Activated CD4-positive, CD25-positive, alpha-beta regulatory T cell treated with anti-CD3 and anti-CD28 coated beads, Interleukin-2, amount 50 U/mL, for 16 hours (primary cell): ENCODE measurements at places on chromosomes 13 and 19.

DNA sequence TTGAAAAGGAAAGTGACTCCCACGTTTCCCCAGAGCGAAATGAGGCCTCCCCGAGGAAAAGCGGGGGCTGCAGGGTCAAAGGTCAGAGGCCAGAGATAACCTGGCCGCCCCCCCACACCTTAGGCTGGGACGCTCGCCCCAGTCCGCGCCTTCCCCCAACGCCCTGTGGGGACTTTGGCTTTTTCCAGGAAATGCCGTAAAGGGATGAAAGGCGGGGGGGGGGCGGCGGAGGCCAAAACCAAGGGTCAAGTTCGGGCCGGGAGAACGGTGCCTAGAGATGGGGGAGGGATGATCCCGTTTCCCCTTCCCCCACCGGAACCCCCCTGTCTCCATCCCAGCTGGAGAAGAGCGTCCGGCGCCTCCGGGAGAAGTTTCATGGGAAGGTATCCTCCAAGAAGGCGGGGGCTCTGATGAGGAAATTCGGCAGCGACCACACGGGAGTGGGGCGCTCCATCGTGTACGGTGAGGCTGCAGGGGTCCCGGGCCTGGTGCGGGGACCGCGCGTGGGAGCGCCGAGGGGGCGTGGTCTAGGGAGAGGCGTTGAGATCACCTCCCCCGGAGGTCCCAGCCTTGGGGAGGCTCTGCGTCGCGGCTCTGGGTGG, 575 bp downstream of the SHFL start:
- no peak for DNase-seq

DNA sequence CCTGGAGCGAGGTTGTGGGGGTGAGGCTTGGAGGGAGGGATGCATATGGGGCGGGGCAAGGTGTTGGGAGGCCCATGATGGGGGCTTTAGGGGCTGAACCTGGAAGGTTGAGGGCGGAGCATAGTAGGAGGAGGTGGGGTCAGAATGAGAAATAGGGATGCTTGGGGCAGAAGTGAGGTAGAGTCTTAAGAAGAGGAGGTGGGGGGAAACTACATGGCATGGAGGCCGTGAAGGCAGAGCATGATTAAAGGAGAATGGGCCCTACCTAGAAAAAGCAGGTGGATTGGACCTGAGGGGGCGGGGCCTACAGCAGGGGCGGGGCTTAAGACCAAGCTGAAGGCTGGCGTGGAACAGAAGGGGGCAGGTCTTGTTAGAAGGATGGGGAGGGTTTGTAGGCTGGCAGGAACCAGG, 799 bp downstream of the NR1H2 start:
- DNase-seq, result no peak

- no peak for DNase-seq
Observed at GRCh38 chr13:98541191-98541590, 35.7 kb downstream of the STK24 start.

DNA sequence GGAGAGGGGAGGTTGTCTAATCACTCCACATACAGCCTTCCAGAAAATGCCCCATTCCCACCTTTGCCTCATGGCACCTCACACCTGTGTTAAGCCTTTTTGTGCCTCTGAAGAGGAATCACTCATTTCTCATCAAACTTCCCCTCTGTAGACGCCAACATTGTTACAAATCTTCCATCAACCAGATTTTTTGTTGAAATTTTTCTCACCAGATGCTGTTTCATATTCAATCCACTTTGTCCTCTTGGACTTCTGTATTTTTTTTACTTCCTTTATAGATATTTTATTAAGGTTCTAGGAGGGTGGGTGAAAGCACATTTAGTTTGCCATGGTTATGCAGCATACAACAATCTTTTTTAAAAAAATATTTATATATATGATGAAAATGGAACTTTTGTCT, 74.0 kb downstream of the RUBCNL start:
- DNase-seq, result no peak

GRCh38 chr19:19595171-19595701, 23.3 kb downstream of the PBX4 start:
- no peak for DNase-seq

DNA sequence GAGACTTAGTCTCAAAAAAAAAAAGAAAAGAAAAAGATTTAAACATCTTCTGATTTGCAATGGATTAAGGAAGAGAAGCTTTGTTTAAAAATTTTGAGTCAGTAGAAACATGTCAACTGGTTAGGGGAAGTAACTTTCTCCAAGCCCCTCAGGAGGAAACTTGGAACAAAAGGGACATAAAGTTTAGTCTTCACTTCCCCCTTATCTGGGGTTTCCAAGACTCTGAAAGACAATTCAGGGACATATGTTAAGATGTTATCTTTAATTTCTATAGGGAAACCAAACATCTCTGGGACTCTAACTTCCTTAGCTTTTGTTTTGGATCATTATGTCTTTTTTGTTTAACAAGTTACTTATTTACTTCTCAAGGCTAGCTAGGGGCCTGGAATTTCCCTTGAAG, 20.1 kb upstream of the MRI1 start:
- DNase-seq, result no peak

GRCh38 chr19:13428352-13428751, 77.9 kb downstream of the CACNA1A start:
- no peak for DNase-seq

- no peak for DNase-seq
Observed at GRCh38 chr19:42185277-42185676, 32.2 kb downstream of the DEDD2 start.

DNA sequence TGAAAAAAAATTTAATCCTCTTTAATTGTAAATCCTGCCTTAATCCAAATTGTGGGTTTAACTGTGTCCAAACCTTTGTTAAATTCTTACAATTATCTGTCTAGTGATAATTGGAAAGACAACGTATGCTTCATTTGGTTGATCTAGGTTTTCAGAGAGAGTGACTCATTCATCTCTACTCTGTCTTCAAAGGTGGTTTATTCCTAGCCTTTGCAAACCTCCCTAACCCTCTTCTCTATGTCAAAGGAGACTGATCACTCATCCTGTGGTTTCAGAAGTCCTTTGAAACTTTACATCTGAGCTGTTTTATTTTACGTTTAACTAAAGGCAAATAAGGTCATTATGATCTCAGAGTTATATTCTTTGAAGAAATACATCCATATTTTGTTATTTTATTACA, 8.8 kb upstream of the OXGR1 start:
- no peak for DNase-seq

- no peak for DNase-seq
Observed at GRCh38 chr19:58356766-58357480, 3.6 kb upstream of the A1BG start.

GRCh38 chr19:22606212-22606553, 27.9 kb upstream of the ZNF492 start:
- DNase-seq, result no peak

- no peak for DNase-seq
Observed at GRCh38 chr13:39461685-39462266, 141.2 kb downstream of the LHFPL6 start.

- DNase-seq, result no peak
Observed at GRCh38 chr13:40528881-40529280, 137.6 kb downstream of the FOXO1 start.

- no peak for DNase-seq
Observed at GRCh38 chr13:23778002-23778652, 111.1 kb downstream of the MIPEP start.

- no peak for DNase-seq
Observed at GRCh38 chr19:48961673-48962028, 3.5 kb upstream of the FTL start.

- DNase-seq, result no peak
Observed at GRCh38 chr13:47718556-47718955, 282.5 kb downstream of the SUCLA2 start.

GRCh38 chr13:19657872-19658591, 24.6 kb downstream of the MPHOSPH8 start:
- DNase-seq, result no peak

DNA sequence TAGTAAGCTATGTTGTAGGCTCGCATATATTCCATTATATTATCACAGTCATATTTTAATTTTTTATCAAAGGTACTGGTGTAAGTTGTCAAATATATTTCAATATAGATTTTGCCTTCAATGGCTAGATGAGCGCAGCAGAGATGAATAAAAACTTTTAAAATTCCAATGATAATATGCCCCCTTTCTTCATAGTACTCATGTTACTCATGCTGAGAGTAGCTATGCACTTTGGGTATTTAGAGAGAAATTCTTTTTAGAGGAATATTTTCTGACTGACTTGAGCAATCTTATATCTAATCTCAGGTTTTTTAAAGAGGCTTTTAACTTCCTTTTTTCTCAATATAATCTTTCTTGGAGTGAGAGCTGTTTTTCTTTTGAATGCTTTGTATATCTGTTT, 11.4 kb downstream of the ZNF254 start:
- no peak for DNase-seq

GRCh38 chr19:16397791-16398529, 73.3 kb downstream of the KLF2 start:
- no peak for DNase-seq

DNA sequence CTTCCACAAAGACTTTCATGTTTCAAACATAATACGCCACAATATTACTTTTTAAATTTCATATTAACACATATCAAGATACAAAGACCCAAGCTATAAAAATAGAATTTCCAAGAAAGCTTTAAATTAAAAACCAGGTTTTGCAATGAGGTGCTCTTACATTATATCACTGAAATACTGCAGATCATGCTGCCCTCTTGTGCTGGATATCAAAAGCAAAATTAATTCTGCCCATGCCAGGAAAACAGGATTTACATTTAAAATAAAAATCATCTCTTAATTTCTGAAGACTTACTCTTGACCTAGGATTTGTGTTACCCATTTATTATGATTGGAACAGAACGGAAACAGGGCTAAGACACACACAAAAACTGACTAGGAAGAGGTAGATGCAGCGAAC, 145.0 kb downstream of the ABCC4 start:
- DNase-seq, result no peak

DNA sequence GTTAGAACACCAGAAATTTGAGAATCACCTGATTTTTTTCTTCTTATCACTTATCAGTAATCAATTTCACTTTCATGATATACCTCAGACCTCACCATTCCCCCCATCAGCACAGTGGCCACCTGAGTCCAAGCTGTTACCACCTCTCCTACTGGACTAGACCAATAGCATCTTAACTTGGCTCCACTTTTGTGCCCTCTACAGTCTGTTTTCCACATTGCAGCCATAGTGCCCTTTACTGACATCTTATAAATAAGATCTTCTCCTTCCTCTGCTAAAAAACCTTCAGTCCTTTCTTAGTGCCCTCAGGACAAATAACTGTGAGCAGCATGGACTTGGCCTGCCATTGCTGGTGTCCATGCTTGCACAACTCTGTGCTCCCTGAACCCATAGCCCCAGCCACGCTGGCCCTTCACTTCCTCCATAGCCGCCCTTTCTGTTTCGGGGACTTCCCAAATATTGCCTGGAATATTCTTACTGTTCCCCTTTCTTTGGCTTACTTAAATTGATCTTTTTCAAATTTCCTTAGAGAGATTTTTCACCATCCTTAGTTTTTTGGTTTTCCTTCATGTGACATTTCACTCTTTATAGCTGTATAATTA, 380.8 kb downstream of the LMO7 start:
- DNase-seq, result no peak

GRCh38 chr13:76872675-76873074, 13.5 kb downstream of the KCTD12 start:
- DNase-seq, result no peak

DNA sequence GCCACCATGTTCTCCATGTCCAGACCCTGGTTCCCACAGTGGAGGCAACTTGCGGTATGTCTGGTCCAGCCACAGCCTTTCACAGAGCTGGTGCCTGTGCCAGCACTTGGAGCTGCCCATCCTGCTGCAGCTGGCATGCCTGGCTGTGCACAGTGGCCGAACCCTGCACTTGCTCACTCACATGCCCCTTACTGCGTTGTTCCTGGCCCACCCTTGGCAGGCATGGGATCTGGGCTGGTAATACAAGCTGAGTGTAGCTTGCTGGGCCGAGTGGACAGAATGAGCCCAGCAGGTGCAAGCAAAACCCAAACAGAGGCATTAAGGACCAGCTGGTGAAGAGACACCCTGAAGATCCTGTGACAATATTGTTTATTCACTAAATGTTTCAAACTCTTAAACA, 583.9 kb upstream of the SLITRK6 start:
- DNase-seq, result no peak

DNA sequence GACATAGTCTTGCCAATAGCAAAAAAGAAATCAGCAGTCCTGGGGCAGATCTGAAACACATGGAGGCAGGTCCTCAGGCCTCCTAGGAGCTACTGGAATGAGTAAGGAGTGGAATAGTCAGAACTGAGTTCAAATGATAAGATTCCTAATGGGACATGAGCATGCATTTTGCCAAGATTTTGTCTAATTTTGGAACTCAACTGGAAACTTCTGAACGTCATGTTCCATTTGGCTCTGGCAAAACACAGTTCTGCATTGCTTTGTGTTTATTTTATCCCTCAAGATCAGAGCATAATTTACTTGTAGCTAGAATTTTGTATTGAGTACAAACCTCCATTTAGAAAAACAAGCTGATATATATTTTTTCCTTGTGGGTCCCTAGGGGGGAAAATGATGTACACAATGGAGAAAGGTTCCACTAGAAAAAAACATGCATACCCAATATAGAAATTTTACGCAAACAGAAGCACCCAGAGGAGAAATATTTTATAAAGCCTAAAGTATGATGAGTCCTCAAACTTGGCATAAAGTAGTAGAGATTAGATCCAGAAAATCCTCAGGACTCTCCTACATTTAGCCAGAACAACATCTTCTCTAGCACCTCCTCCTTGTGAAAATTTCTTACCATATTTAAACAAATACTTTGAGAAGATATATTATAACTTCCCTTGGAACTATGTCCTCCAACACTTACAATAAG, 149.0 kb upstream of the SERP2 start:
- no peak for DNase-seq

- no peak for DNase-seq
Observed at GRCh38 chr13:36163809-36164308, 32.7 kb upstream of the DCLK1 start.

DNA sequence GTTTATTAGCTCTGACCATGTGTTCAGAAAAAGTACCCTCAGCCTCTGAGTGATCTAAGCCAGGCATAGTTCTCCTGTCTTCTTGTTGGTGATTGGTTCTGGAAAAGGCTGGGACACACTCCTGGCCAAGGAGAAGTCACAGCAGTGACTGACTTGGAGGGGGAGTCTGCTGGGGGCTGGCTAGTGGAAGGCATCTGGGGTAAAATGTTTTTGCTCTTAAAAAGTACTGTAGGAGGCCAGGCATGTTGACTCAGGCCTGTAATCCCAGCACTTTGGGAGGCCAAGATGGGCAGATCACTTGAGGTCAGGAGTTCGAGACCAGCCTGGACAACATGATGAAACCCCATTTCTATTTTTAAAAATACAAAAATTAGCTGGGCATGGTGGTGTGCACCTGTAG, 21.7 kb downstream of the FAM187B start:
- no peak for DNase-seq

DNA sequence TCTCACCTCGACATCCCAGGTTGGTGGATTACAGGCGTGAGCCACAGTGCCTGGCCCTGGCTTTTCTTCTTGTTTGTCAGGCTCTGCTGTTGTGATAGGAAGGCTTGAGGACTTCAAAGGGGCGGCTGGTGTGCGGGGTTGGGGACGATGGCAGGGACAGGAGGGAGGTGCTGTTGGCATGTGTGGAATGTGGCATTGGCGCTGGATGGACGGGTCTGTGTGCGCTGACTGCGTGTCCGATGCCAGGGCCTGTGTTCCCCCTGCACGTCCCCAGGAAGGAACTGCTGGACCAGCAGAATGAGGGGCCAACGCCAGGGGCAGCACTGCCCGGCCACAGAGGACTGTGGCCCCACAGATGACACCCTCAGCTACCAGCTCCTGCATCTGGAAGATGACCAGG, 12.7 kb upstream of the PTBP1 start:
- no peak for DNase-seq

- no peak for DNase-seq
Observed at GRCh38 chr13:26872525-26873385, 112.2 kb upstream of the GPR12 start.

GRCh38 chr13:27290715-27291114, 20.1 kb downstream of the RASL11A start:
- DNase-seq, result no peak
